NCI-H1930 (cell line): ENCODE measurements at places on chromosomes 12 and 14.

GRCh38 chr14:20934148-20934762 lies 21.0 kb upstream of the RNASE2 start:
- DNase-seq = no peak

- DNase-seq = no peak
Measured at GRCh38 chr14:100076606-100077005, 11.4 kb downstream of the EVL start.

- no peak for DNase-seq
Measured at GRCh38 chr12:131491916-131492490, 218.9 kb upstream of the SFSWAP start.

DNA sequence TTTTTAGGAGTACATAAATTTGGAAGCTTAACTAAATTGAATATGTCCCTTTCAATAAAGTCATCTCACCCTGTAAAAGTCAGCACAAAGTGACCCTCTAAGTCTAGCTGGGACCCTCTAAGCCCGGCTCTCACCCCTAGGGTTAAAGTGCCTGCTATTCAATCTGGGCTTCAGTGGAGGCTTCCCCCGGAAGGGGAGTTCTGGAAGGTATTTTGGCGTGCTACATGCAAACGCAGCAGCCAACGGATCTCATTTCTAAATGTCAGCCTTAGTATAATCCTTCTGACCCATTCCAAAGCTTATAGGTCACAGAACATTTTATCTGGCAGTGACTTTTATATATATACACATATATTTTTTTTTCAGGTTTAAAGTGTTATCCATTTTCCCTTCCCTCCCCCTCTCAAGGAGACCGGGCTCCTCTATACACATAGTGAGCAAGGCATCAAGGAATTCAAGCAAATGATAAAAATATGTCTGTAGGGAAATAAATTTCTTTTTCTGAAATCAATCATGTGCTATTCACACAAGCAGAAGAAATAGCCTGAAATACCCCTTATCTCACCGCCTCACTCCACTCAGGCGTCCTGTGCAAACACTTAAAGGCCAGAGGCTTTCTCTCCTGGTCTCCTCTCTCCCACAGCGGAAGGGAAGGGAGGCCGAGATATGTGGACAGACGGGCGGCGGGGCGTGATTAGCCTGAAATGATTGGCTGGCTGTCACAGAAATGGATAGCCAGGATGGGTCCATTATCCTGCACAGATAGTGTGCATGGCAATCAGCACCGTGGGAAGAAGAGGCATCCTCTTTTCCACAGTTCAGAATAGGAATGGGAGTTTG lies 301.7 kb downstream of the GALC start:
- DNase-seq = no peak

DNA sequence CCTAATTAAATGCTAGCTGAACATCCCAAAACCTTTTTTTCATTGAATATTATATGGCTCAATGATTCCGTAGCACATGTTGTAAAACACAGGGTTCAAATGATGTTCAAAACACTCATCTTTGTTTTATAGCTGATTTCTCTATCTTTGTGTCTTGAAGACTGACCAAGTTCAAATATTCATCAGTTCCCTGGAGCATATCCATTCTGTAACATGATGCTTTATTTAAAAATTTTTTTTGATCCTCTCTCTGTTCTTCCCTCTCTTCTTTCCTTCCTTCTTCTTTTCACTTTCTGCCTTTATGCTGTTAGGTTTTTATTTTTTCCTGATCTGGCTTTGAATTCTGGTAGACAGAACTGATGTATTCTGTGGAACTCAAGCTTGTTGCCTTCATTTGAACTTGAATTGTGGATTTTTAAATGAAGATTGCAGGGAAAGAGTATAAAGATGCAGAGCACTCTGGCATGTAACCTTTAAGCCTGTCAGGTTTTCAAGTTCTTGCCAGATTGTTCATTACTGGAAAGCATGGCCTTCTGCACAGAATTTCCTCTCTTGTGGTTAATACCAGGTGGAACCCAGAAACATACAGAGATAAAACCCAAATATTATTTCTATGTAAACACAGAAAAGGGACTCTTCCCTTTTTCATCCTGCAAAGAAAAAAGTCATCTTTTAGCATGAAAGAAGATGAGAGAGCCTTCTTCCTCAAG lies 39.5 kb downstream of the PROX2 start:
- no peak for DNase-seq

- DNase-seq = no peak
Measured at GRCh38 chr12:92619026-92619425, 83.8 kb upstream of the PLEKHG7 start.

DNA sequence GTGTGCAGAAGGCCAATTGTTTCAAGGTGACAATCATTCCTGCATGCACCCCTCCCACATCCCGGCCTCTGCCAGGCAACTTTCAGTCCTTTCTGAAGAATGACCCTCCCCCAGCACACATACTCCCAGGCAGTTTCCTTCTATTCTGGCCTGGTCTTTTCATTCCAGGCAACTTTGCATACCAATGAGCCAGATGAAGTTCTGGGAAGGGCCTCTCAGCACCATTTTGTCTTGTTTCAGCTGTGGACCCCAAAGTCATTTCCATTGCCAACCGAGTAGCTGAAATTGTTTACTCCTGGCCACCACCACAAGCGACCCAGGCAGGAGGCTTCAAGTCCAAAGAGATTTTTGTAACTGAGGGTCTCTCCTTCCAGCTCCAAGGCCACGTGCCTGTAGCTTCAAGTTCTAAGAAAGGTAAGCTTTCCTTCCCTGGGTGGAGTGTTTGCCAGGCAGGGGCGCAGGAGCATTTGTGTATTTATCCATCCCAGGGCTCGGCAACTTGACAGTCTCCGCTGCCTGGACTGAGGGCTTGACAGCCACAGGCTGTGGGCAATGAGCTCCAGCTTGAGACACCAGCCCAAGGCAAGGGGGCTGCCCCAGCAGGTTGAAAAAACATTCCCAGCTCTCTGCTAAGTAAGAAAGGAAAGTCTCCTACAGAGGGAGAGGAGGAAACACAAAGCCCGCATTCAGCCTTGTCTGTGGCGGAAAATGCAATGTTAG lies 16.4 kb downstream of the BCL2L14 start:
- DNase-seq = no peak

- no peak for DNase-seq
Measured at GRCh38 chr12:116433249-116433648, 125.9 kb upstream of the MAP1LC3B2 start.

- DNase-seq = no peak
Measured at GRCh38 chr12:8014836-8015235, 17.7 kb upstream of the FOXJ2 start.
